ENCODE measurements at places on chromosomes 7 and 10.

DNA sequence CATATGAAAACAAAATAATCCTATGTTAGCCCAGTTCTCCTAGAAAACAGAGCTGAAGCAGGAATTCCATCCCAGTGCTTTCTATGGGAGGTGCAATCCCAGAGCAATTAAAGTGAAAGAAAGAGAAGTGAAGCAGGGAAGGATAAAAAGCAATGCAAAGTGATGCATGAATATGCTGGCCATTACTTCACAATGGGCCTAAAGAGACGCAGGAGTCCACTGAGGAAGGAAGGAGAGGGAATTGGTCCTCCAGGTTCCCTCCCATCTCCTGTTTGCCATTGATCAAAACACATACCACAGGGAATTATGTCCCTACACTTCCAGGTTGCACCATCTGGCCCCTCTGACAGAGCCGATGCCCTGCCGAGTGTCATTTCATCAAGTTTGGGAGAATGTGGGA is 392.2 kb upstream of the NFE2L3 start:
- no peak for DNase-seq

- DNase-seq = no peak
Observed at GRCh38 chr10:3568392-3568791, 216.6 kb downstream of the KLF6 start.

- DNase-seq = no peak
Observed at GRCh38 chr7:112567388-112567787, 86.6 kb downstream of the LSMEM1 start.

GRCh38 chr7:151374139-151374538 is 32.5 kb downstream of the NUB1 start:
- no peak for DNase-seq

GRCh38 chr7:43933902-43934560 is 7.8 kb downstream of the UBE2D4 start:
- no peak for DNase-seq

DNA sequence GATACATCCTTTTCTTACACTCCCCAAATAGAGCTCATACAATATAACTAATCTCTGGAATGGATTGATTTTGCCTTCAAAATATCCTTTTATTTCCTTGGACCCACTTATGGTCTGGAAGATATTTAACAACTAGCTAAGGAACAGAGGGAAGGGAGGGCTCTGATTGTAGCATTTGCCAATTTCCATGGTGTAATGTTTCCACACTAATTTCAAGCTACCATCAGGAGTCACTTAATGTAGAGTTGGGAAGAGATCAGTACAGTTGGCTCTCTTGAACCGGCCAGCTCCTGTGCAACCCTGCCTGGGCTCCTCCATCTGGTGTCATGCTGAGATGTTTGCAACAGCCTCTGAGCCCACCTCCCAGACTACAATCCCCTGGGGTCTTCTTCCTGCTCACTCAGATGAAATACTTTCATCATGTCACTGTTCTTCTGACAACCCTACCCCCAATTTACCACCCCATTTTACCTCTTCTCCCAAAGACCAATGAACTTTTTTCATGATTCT is 8.0 kb upstream of the IL6 start:
- DNase-seq = no peak

DNA sequence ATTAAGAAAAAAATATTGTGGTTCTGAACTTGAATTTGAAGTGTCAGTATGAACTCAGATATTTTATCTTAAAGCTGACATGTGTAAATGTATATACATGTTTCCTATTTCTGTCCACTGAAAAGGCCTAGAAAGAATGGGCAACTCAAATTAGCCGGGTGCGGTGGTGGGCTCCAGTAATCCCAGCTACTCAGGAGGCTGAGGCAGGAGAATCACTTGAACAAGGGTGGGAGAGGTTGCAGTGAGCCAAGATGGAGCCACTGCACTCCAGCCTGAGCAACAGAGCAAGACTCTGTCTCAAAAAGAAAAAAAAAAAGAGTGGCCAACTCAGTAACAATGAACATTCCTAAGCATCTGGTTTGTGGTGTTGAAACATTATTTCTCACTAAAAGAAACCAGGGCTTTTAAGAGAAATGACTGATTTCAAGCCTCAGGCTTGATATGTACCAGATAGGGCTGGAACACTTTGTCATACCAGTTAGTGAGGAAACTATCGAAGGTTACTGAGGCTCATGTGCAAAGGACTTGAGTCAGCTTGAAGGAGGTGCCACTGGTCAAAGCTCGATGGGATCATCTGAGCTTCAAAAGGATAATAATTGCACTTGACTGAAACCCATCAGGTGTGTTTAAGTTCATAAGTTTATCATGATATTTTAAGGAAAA is 40.5 kb downstream of the AOAH start:
- DNase-seq = peak; percentile 27

DNA sequence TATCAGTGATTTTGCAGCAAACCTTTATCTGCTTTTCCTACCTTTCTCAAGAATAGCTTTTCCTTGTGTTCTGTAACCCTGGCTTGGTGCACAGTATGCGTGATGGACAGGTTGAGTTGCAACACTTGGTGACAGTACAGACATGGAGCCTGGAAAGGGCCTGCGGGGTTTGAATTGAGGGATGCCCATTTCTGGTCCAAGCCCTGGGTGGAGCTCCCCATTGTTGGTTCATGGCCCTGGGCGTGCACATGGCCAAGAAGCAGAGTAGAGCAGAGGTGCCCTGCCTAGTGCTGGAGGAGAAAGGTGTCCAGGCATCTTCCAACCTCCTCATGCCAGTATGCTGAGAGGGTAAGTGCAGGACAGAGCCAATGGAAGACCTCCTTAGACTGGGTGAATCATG is 106.6 kb upstream of the MKLN1 start:
- no peak for DNase-seq

GRCh38 chr10:79286318-79286951 is 60.8 kb upstream of the PPIF start:
- DNase-seq = peak; percentile 38

DNA sequence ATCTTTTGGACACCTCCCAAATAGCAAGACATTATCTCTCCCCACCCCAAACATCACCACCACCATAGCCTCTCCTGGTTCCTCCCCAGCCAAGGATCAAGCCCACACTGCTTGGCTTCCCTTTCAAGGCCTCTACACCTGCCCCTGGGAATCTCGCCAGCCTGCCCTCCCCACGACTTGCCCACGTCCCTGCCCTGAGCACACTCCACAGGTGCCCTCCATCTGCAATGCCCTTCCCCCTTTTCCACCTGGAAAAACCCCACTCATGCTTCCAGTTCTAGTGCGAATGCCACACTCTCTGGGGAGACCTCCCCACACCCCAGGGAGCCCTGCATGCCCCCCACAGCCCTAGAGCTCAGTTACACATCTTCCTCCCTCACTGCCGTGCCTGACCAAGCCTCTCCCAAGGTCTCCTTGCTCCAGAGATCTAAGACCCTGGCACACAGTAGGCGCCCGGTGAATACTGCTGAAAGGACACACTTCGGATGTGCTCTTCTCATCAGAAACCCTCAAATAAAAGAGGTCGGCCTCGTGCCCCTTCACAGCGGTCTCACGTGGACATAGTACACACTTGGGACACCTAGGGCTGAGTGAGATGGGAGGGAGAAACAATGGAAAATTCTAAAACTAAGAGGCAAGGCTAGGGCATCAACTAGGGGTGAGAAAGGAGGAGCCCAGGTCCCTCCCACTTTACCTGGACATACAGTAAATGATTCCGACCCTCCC is 91.4 kb downstream of the DLG5 start:
- no peak for DNase-seq

DNA sequence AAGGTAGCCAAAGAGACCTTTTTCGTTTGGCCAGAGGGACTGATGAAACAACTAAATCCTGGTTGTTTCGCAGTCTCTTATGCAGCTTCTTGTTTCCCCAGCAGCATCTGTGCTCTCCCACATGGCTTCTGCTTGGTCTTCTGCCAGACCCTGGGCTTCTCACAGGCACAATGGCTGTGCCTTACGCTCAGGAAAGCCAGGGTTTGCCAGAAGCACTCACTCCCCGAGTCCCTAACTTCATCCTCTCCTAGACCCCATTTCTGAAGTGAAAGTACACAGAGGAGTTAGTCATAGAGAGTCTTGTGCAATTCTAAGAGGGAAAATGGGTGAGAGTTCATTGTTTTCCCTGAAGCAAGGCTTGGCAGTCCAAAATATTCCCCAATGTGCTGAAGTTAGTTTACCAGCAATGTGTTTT is 121.7 kb downstream of the EVX1 start:
- DNase-seq = peak; percentile 34

GRCh38 chr10:101464599-101464998 is 110.6 kb downstream of the BTRC start:
- no peak for DNase-seq

DNA sequence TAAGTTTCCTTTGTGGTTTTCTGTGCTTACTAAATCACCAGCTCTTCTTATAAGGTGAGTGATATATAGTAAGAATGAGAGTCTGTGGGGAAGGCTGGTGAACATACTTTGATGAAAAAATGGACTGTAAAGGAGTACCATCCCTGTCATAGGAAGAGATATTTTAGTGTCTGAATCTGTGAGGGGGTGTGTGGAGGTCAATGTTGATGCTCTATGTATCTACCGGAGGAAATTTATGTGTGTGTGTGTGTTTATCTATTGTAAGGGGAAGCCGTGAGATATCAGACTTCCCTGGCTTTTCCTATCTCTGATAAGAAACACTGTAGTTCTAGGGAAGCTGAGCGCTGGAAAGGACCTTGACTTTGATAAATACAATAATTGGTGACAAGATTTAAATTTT is 179.0 kb downstream of the PCDH15 start:
- no peak for DNase-seq

- no peak for DNase-seq
Observed at GRCh38 chr10:14891151-14891550, 12.5 kb downstream of the SUV39H2 start.

- peak; percentile 95 for DNase-seq
Observed at GRCh38 chr10:101060951-101061623, 702 bp upstream of the KAZALD1 start.

DNA sequence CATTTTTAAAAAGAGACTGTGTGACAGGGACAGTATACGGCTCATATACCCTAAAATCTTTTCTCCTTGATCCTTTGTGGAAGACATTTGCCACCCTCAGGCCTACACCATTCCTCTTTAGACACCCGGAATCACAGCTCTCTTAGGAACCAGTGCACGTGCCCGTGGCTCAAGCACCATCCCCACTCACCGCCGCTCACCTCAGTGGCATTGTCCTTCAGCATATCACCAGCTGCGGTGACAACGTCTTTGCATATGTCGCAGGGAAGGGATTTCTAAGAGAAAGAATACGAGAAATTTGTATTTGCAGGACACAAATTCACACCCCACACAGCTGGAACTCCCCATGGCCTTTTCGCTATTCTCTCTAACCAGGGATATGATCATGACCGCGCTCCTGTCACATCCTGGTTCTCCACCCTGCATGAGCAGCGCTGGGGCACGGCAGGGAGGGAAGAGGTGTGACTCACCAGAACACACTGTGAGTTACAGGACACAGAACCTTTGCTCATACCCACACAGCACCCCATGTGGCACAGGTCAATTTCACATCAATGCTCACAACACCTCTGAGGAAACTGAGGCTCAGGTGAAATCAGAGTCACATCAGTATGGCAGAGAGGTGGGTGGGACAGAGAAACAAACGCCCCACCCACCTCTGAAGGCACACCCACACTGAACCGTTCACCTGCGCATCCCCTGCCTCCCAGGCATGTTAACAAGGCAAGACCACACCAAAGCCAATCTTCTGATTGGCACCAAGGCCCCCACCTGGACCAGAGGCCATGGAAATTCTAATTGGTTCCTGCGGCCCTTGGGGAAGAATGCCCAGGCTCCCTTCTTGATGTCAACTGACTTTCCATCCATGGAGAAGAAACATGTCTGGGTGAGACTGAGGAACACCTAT is 19.2 kb downstream of the PSAP start:
- no peak for DNase-seq

GRCh38 chr10:4094751-4095150 is 309.7 kb upstream of the KLF6 start:
- no peak for DNase-seq

- peak; percentile 7 for DNase-seq
Observed at GRCh38 chr7:142711746-142712616, 37.3 kb upstream of the PRSS1 start.

GRCh38 chr10:95069286-95069685 is at the start of gene CYP2C8:
CYP2C8 (minus strand) TSS chr10:95069497; CDS start chr10:95069402, 95 bp downstream.
- no peak for DNase-seq

DNA sequence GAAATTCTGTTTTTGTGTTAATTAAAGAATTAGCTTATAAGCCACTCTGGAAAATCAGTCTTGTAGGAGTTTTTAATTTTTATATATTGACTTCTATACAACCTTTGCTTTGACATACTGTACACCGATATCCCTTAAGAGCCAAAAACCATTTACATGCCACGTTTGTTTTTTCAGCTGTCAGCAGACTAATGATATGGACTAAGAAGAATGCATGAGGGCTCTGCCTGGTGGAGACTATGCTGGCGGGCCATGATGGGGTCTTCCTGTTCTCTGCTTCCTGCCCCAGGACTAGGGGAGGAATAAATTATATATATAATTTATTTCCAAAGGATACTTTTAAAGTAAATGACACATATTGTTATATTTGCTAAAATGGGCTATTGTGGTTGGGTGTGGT is 96.3 kb downstream of the CDK14 start:
- peak; percentile 58 for DNase-seq

DNA sequence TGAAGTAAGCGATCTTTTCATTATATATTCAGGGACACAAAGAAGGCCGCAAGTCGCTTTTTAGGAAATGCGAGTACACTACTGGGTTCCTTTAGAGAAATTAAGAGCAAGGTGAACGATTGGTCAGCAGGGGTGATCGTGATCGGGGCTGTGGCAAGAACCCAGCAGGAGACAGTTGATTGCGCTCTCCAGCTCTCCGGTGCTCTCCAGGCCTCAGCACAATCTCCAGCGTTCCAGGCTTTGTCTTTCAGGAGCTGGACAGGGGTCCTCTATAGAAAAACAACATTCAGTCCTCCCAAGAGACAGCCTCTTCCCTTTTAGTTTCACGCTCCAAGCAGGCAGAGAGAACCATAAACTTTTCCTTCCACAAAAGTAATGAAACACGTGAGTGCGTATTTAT is 170.5 kb upstream of the KLF6 start:
- peak; percentile 36 for DNase-seq

DNA sequence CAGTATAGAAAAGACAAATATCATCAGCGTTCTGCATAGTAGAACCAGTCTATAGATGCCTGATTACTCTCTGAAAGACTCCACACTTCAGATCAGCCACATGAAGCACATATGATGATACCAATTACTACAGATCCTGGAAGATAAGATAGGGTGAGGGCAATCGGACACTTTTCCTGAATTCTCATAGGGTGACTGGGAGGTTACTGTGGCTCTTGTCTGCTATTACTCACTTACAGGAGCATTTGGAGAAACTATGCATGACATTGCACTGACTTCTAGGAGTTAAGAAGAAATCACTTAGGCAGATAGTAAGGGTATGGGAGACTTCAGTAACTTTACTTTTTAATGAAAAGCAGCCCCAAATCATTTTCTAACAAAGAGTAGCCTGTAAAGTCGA is 1140.9 kb downstream of the XPNPEP1 start:
- peak; percentile 40 for DNase-seq

DNA sequence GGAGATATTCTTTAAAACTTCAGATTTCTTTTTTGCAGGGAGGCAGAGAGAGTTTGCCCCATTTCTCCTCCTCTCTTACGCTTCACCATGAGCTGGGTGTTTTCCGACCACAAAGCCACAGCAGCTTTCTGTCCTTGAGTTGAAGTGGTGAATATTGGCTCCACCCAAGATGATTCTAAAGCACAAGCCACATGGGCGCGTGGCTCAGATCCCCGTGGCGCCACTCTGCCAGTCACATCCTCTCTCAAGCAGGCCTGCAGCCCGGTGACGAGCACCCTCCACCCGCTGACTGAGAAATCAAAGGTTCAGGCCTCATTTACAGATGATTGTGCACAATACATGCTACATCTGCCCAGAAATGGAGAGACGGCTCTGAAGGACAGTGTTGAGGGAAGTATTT is 27.6 kb upstream of the RNF32 start:
- DNase-seq = no peak

- peak; percentile 30 for DNase-seq
Observed at GRCh38 chr7:26685606-26686005, 178.8 kb downstream of the SKAP2 start.

Data from fibroblast of upper back skin (primary cell).